ENCODE measurements at places on chromosomes 7 and 10. TPM values are rescaled to one million over a fixed set of nuclear protein-coding genes. Genes with fewer than 3 reads are reported as not detected.

The ANXA8 gene
- not detected for total RNA-seq

The CDK6 gene
- total RNA-seq, result 9.8 TPM

The INA gene
- 0.50 TPM for total RNA-seq

The PRLHR gene
- not detected for total RNA-seq

The LMOD2 gene
- not detected for total RNA-seq

The MYH16 gene
- not detected for total RNA-seq

The GFRA1 gene
- total RNA-seq, result 6.3 TPM

The AEBP1 gene
- total RNA-seq, result 133 TPM

The GIMAP7 gene
- not detected for total RNA-seq

The VWDE gene
- under 0.01 TPM for total RNA-seq

The HOXA1 gene
- total RNA-seq, result 0.50 TPM

The HECW1 gene
- total RNA-seq, result 6.1 TPM

The DMBT1 gene
- under 0.01 TPM for total RNA-seq

The LIPN gene
- total RNA-seq, result not detected

Data from fibroblast of lung (primary cell).